ENCODE measurements at places on chromosomes 6 and 20. TPM values are rescaled to one million over a fixed set of nuclear protein-coding genes. Genes with fewer than 3 reads are reported as not detected.

MMUT gene
- total RNA-seq, result 11.3 TPM

CGA gene
- not detected for total RNA-seq

DNA sequence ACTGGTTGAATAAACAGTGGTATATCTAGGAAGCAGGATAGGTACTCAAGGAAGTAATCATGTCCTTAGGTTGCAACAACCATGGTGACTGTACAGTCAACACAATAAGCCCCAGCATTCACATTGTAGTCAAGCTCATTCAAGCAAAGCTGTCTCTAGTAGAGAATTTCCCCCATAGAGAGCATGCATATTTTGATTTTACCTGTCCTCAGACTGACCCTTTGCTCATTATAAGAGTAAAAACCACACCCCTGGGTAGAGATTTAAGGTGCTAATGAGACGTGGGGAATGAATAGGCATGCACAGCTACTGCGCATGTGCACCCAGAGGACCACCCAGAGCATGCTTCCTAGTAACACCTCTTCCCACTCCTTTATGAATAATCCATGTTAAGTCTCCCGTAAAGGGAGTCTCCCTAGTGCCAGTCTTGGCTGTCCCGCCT is 6.1 kb upstream of the RNF8 start:
- H3K27me3 ChIP-seq, result peaks cover 24% of the 10 kb centered on the region
- H3K4me3 ChIP-seq, result no peak overlapping the region
- H3K27ac ChIP-seq, result no peak overlapping the region
- DNase-seq, result no peak

DNA sequence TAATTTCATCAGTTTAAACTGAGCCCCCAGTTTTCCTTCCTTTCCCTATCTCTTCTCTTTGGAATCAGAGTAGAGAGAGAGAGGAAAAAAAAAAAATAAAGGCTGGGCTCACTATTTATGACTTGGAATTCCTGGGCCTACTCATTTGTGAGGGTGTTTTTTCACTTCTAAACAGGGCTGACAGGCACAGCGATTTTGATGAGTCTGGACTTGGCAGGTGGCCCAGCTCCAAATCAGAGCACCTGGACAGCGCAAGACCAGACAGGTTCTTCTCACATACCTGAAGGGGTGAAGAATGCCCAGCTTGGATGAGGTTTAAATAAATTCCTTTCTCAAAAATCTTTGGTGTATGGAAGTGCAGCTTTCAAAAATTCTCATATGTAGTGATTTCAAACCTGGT is 122.2 kb downstream of the KIF13A start:
- H3K27ac ChIP-seq, result no peak overlapping the region
- peaks cover 36% of the 10 kb centered on the region for H3K27me3 ChIP-seq
- DNase-seq, result no peak
- no peaks in the 10 kb centered on the region for H3K36me3 ChIP-seq

- DNase-seq, result no peak
- H3K36me3 ChIP-seq, result no peaks in the 10 kb centered on the region
- no peaks in the 10 kb centered on the region for H3K27me3 ChIP-seq
- H3K4me3 ChIP-seq, result no peak overlapping the region
- H3K4me1 ChIP-seq, result no peaks in the 10 kb centered on the region
- H3K27ac ChIP-seq, result peak overlapping the region; percentile 22
Measured at GRCh38 chr20:35559042-35559693, 17.3 kb downstream of the ERGIC3 start.

DNA sequence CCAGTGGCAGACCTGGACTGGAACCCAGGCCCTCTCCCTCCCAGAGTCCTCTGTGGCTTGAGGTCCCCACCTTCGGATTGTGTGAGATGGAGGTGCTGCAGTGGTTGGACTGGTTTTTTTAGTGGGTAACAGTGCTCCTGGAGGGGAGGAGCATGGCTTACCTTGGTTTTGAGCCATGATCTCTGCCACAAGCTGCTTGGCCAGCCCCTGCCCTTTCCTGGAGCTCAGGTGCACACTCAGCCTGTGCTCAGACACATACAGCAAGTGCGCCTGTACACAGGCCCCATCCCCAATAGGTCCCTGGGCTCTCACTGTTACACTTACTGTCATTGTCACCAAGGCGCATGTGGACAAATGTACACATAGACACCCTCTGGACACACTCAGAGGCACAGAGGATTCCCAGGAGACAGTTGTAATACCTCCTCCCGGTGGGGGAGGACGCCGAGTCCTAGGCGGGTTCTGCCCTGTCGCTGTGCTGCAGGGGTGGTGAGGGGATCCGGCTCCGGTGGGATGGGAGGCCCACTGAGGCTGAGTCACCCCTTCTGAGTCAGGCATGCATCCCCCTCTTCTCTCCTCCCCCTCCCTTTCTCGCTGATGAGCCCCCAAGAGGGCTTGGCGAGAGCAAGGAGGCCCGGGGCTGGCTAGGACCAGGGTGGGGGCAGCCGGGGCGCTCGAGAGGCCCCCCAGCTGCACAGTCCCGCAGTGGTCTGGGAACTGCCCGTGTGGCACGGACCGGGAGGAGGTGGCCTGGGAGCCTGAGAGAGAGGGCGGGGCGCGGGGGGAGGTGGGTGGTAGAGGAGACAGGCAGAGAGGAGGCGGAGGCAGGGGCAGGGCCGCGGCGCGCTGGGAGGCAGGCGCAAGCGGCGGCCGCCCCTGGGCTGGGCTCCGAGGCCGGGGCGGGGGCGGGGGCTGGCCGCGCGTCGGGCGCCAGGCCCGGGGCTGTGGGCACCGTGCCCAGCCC is 522 bp upstream of the EPB41L1 start:
- peak overlapping the region; percentile 11 for H3K4me3 ChIP-seq
- H3K36me3 ChIP-seq, result no peaks in the 10 kb centered on the region
- peak; percentile 40 for DNase-seq
- peaks cover 5% of the 10 kb centered on the region for H3K4me1 ChIP-seq
- H3K27me3 ChIP-seq, result peaks cover 12% of the 10 kb centered on the region
- no peak overlapping the region for H3K27ac ChIP-seq
